ENCODE measurements at places on chromosomes 1 and 21.
A peak's percentile ranks its signal among the peaks of the same experiment; 100 is the strongest.

GRCh38 chr1:238960071-238960470 lies 426.3 kb upstream of the CHRM3 start:
- no peak for DNase-seq

GRCh38 chr1:147618077-147618569 lies 52.2 kb downstream of the ACP6 start:
- DNase-seq = no peak

- DNase-seq = peak; percentile 24
Measured at GRCh38 chr1:44305962-44306422, 49.1 kb downstream of the ERI3 start.

GRCh38 chr1:54970901-54971300 lies 9.5 kb upstream of the TMEM61 start:
- DNase-seq = no peak

GRCh38 chr1:230429067-230429735 lies 3.1 kb upstream of the PGBD5 start:
- DNase-seq = no peak

All from NCI-H2081 (cell line).